ENCODE measurements at places on chromosomes 6 and 20. TPM values are rescaled to one million over a fixed set of nuclear protein-coding genes. Genes with fewer than 3 reads are reported as not detected.

- DNase-seq: no peak
These were observed 618.4 kb downstream of the MMUT start for GRCh38 chr6:48844696-48845095.

- DNase-seq: no peak
These were observed 112.0 kb upstream of the PDE10A start for GRCh38 chr6:165774903-165775601.

GRCh38 chr6:85255661-85256060, 194.2 kb upstream of the NT5E start:
- DNase-seq: no peak

DNA sequence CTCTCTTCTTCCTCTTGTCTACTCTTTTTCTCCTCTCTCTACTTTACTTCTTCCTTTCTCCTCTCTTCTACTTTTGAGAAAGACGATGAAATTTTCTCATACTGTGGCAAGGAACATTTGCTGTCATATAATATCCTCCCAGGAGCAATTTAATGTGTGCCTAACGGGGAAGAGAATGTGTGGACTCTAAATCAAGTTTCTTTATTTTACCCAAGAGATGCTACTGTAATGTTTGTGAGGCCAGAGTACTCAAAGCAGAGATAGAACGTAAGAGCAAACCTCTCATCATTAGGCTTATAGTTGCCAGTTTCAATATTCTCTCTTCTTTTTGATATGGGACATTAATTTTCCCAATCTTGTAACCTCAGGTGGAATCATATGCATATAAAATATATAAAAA, 801.4 kb downstream of the BCKDHB start:
- DNase-seq: no peak

Gene SMLR1
- not detected for total RNA-seq

Gene ARG1
- not detected for total RNA-seq

Gene TFAP2C
- 34.8 TPM for total RNA-seq
